ENCODE measurements at places on chromosomes 3 and 15. TPM values are rescaled to one million over a fixed set of nuclear protein-coding genes. Genes with fewer than 3 reads are reported as not detected.

SPCS1 gene
- total RNA-seq, result 108 TPM

HEMK1 gene
- total RNA-seq, result 50.1 TPM

TMEM158 gene
- not detected for total RNA-seq

SH2D7 gene
- not detected for total RNA-seq

PIK3CA gene
- total RNA-seq, result 25.9 TPM

SYNPR gene
- total RNA-seq, result not detected

LMAN1L gene
- total RNA-seq, result 0.48 TPM

SLC9C1 gene
- not detected for total RNA-seq

TXNRD3 gene
- total RNA-seq, result 0.30 TPM

ANKRD63 gene
- not detected for total RNA-seq

FAM81A gene
- 0.50 TPM for total RNA-seq

LMLN gene
- total RNA-seq, result 2.3 TPM

ZBBX gene
- total RNA-seq, result not detected

SUSD5 gene
- not detected for total RNA-seq

PLXNB1 gene
- 1.9 TPM for total RNA-seq

CHL1 gene
- not detected for total RNA-seq

CDCP1 gene
- 2.2 TPM for total RNA-seq

DNA sequence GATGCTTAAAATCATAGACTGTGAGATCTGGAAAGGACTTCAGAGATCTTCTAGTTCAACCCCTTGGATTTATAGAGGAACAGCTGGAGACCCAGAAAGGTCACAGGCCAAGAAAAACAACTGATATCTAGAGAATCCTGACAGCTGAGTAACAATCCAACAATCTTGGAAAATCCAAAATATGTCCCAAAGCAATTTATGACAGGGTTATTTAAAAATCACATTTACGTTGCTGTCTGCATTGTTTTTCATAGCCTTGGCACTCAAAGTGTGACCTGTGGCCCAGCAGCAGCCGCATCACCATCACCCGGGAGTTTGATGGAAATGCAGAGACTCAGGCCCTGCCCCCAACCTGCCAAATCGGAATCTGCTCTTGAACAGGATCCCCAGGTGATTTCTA lies 78.8 kb downstream of the FBN1 start:
- peaks cover 8% of the 10 kb centered on the region for H3K27me3 ChIP-seq
- no peak overlapping the region for H3K27ac ChIP-seq
- no peaks in the 10 kb centered on the region for H3K36me3 ChIP-seq

- H3K36me3 ChIP-seq, result no peaks in the 10 kb centered on the region
- H3K27me3 ChIP-seq, result peaks cover 5% of the 10 kb centered on the region
- DNase-seq, result no peak
- no peak overlapping the region for H3K4me3 ChIP-seq
These were observed 22.0 kb upstream of the PGPEP1L start for GRCh38 chr15:99029341-99030144.

GRCh38 chr3:171407759-171408158 lies 52.4 kb downstream of the TNIK start:
- H3K36me3 ChIP-seq, result peaks cover 22% of the 10 kb centered on the region
- no peak for DNase-seq
- no peak overlapping the region for H3K27ac ChIP-seq
- H3K27me3 ChIP-seq, result no peaks in the 10 kb centered on the region

DNA sequence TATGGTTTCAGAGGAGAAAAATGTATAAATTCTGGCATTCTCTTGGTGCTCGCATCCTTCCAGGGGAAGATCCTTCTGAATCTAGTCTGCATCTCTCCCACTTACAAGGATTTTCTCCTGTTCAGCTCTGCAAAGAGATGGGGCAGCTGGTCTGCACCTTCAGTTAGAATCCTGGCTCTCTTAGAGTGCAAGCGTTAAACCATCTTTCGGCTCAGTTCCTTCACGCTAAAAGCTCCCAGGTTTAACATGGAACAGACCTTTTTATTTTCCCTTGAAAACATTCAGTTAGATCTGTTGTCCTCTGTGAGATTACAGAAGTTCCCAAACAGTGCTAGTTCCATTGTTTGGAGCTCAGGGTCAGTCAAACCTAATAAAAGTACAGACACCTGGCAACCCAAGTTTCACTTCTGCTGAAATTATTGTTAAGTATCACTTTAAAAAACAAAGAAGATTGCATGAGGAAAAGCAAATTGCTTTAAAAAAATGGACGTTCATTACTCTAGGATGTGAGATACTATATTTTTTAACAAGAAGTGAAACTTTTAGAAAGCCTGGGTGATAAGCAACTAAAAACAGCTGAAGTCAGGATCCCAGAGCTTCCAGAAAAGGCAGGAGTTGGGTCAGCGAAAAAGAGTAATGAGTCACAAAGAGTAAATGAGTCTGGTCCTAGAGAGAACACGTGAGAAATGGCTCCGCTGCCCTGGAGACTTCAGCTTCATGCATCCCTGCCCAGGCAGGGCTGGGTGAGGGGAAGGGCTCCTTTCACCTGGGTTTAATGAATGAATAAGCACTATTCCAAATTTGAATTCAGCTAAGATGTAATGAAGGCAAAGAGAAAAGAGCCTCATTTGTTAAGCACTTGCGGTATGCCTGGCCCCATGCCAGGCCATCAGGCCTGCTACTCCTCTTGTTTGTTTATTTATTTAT lies 63.3 kb downstream of the ABTB1 start:
- peaks cover 6% of the 10 kb centered on the region for H3K4me1 ChIP-seq
- DNase-seq, result no peak
- no peaks in the 10 kb centered on the region for H3K36me3 ChIP-seq
- H3K27me3 ChIP-seq, result peaks cover 24% of the 10 kb centered on the region

GRCh38 chr3:169591983-169592644 lies 71.4 kb downstream of the MECOM start:
- H3K27me3 ChIP-seq, result peaks cover 5% of the 10 kb centered on the region
- H3K4me3 ChIP-seq, result no peak overlapping the region
- no peak overlapping the region for H3K27ac ChIP-seq
- peaks cover 5% of the 10 kb centered on the region for H3K4me1 ChIP-seq

DNA sequence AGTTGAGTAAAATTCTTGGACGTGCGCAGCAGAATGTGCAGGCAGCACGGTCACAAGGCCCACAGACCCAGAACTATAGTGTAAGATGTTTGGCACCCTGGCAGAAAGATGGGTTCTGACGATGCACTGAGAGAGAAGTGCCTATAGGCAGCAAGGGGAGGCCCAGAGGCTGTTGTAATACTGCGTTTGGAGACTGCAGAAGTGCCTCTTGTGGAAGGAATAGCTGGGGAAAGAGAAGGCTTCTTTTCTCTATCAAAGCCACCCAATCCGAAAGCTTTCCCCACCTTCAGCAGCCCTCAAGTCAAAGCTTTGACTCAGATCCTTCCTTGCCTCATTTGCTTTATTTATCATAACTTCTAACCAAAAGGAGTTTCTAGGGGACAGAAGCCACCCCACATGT lies 5.2 kb upstream of the SIN3A start:
- H3K27ac ChIP-seq, result peak overlapping the region; percentile 92
- peak overlapping the region; percentile 92 for H3K4me3 ChIP-seq
- peaks cover 12% of the 10 kb centered on the region for H3K4me1 ChIP-seq
- no peaks in the 10 kb centered on the region for H3K27me3 ChIP-seq

DNA sequence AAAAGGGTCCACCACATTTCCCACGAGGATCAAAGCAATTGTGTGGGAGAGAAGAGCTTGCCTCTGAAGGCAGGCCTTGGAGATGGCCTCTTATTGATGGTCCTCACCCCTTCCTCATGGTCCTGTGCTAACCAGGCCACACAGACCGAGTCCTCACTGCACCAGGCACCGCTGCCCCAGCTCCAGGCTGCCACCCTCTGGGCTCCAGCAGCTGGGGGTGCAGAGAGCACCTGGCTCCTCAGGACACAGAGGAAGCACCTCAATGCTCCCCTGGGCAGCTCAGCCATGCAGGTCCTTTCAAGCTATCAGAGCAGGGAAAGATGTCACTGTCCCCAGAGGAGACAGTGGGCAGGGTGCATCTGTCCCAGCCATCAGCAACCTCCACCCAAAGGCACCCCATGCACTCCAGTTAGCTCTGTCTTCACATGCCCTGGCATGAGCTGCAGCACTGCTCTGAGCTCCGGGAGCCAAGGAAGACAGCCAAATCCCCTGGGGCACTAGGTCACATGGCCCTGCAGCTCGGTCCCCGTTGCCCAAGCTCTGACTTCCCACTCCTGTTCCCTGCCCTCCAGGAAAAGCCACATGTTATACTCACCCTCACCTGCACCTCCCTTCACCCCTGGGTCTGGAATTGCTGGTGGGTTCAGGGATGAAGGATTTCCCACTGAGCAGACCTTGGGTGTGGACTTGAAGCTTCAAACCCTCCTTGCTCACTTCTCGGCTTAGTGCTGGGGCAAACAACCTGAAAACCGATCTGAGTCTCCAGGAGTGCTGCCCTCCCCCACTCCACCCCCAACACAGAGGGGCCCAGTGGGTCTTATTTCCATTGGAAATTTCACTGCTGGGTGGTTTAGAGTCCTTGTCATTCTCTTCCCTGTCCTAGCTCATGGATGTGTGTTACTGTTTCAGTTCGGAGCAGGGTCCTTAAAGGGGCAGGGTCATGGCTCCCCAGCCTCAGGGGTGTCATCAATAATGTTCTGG lies 32.6 kb downstream of the ALS2CL start:
- no peaks in the 10 kb centered on the region for H3K36me3 ChIP-seq
- peaks cover 3% of the 10 kb centered on the region for H3K4me1 ChIP-seq
- no peak overlapping the region for H3K27ac ChIP-seq

- DNase-seq, result no peak
- peaks cover 40% of the 10 kb centered on the region for H3K36me3 ChIP-seq
- H3K4me3 ChIP-seq, result peak overlapping the region; percentile 100
These were observed 632 bp downstream of the MTHFS start for GRCh38 chr15:79896131-79896633.

- H3K36me3 ChIP-seq, result peaks cover 79% of the 10 kb centered on the region
- no peaks in the 10 kb centered on the region for H3K27me3 ChIP-seq
- H3K27ac ChIP-seq, result peak overlapping the region; percentile 86
- H3K4me3 ChIP-seq, result peak overlapping the region; percentile 84
These were observed 1.6 kb downstream of the IMPDH2 start for GRCh38 chr3:49027634-49028033.

DNA sequence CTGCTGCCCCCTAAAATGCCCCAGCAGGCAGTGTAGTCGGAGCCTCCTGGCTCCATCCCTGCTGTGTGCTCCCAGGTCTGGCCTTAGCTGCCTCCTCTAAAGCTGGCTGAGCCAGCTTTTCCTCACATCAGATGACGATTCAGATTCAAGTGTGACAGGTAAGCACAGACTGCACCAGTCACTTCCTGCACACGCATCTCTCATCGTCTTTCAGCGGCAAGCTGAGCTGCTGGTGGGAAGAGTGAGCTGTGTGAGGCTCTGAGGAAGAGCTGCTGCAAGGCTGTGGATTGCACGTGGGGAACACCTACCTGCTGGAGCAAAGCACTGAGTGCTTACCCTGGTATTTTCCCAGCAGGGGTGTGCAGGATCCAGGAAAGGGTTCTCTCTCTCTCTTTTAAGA lies 88.4 kb upstream of the RPL32 start:
- peaks cover 7% of the 10 kb centered on the region for H3K4me1 ChIP-seq
- H3K36me3 ChIP-seq, result peaks cover 25% of the 10 kb centered on the region
- peak overlapping the region; percentile 17 for H3K27ac ChIP-seq
- no peak for DNase-seq

- H3K27me3 ChIP-seq, result peaks cover 4% of the 10 kb centered on the region
- H3K36me3 ChIP-seq, result no peaks in the 10 kb centered on the region
- H3K4me3 ChIP-seq, result peak within 1 kb of the TSS; percentile 75
These were observed at the start of gene C3orf52 for GRCh38 chr3:112086076-112086854. TSS of gene C3orf52 (plus strand) at chr3:112086389. CDS start at chr3:112086408, 19 bp downstream.

DNA sequence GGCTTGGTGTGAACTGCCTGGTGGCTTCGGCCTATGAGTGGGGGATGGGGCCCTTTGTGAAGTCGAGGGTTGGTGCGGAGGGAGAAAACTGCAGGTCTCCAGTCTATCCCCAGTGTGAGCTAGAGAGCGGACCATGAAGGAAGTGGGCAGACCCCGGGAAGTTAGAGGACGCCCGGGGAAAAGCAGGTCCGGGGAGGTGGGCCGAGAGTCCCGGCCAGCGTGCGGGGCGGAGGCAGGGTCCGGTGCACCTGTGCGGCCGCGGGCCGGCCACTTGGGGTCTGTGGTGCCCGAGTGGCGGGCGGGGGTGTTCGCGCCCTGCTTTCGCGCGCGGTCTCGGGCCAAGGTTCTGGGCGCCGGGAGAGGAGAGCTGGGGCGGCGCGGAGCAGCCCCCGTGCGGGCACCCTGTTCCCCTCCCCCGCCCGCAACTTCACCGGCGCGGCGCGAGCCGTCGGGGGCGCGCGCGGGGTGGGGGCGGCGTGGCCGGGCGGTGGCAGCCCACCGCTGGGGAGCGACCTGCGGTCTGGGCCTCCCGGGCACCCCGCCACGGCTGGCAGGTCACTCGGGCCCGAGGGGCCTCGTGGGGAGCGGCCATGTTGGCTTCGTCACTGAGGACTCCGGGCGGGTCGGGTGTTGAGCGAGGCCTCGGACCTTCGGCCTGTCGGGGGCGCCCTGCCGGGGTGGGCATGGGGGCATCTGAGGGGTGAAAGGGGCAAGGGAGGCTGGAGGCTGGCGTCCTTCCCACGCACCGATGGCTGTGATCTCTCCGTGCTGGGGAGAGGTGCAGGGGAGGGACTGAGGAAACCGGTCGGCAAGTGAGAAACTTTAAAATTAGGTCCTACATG lies 4.8 kb downstream of the UBE2E1 start:
- peaks cover 62% of the 10 kb centered on the region for H3K4me1 ChIP-seq
- DNase-seq, result peak; percentile 50
- no peaks in the 10 kb centered on the region for H3K27me3 ChIP-seq
- peaks cover 55% of the 10 kb centered on the region for H3K36me3 ChIP-seq

DNA sequence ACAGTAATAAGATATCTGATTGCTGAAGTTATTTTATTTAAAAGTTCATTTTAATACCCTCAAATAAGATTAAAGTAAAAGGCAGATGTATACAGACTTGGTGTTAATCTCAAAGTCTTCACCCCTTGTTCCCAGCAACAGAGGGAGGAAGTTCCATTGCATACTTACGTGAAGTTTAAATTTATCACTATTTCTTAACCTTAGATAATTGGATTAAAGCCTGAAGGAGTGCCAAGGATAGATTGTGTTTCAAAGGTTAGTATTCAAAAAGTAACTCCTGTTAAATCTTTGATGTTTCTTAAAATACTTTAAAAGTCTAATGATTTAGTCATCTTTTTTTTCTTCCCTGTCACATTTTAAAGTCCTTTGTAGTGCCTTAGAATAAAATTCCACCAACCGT lies 39.3 kb downstream of the ATP1B3 start:
- no peak overlapping the region for H3K4me3 ChIP-seq
- H3K36me3 ChIP-seq, result peaks cover 54% of the 10 kb centered on the region
- H3K27me3 ChIP-seq, result no peaks in the 10 kb centered on the region
- H3K4me1 ChIP-seq, result peaks cover 5% of the 10 kb centered on the region
- H3K27ac ChIP-seq, result no peak overlapping the region
- no peak for DNase-seq

GRCh38 chr3:173770796-173771573 lies 373.4 kb downstream of the NLGN1 start:
- no peaks in the 10 kb centered on the region for H3K4me1 ChIP-seq
- DNase-seq, result no peak
- no peak overlapping the region for H3K4me3 ChIP-seq
- no peaks in the 10 kb centered on the region for H3K36me3 ChIP-seq
- no peaks in the 10 kb centered on the region for H3K27me3 ChIP-seq

- no peak for DNase-seq
- H3K36me3 ChIP-seq, result no peaks in the 10 kb centered on the region
- no peak overlapping the region for H3K27ac ChIP-seq
- H3K4me1 ChIP-seq, result no peaks in the 10 kb centered on the region
These were observed 41.0 kb upstream of the IREB2 start for GRCh38 chr15:78396976-78397375.

Measured in activated CD4-positive, alpha-beta memory T cell treated with anti-CD3 and anti-CD28 coated beads, Interleukin-2, amount 10 ng/mL, durations not matched to agents 7 days and 5 days (primary cell).